ENCODE measurements at places on chromosomes 16 and 17.

DNA sequence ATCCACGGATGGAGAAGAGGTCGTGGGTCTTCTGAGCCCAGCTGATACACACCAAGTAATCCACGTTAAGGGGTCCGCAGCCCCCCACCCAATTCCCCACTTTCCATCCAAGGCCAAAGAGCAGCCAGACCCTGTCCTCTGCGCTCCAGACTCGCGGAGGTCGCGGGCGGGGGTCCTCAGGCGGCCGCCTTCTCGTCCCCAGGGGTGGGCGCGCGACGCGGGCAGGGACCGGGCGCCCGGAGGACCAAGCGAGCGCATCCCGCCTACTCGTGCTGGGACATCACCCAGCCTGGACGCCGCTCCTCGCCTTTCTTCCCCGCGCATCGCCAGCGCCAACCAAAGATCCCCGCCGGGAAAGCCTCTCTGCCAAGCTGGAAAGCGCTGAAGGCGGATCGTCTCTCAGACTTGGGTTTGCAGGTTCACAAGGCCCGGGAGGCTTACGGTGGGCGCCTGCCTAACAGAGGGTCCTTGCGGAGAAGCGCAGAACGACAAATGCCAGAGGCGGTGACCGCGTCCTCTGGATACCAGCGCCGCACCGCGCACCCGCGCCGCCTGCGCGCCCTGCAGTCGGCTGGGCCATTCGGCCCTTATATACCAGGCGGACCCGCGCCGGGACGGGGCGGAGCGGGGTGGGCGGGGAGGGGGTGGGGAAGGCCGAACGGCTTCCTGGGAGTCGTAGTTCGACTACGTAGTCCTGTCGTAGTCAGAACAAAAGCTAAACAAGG lies 471.6 kb downstream of the SOX9 start:
- peak; percentile 13 for DNase-seq

- DNase-seq: no peak
Observed at GRCh38 chr16:22274916-22275315, 22.3 kb upstream of the POLR3E start.

DNA sequence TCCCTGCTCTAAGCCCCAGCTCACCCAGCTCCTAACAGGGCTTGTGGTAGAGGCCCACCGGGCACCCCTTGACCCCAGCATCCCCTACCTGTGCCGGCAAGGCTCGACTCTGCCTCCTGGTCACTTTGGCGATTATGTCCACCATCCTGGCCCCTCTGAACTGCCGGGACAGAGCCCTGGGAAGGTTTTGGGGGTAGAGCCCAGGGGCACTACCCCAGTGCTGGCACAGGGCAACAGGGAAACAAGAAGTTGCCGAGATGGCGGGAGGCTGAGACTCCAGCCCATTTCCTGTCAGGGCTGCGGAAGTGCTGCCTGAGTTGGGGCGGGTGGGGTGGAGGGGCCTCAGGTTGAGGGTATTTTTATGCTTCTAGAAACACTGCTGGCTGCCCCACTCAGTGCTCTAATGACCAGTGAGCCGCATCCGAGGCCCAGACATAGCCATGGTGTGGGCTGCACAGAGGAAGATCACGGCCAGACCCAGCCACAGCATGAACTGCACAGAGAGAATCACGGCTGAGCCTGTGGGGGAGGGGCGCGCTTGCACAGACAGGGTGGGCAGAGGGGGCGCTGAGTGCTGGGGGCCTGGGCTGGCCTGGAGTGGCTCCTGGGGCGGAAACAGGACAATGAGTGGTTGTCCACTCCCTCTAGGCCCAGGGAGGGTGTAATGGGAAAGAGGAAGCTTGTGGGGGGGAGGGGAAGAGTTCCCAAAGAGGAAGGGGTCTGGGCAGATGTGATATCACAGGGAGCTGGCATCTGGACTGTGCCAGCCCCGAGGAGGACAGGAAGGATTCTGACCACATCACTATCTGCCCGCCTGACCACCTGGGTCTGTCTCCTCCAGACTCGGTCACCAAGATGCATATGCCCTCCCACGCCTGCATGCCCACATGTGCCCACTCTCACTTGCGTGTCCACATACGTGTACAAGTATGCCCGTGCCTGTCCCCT lies 22.3 kb downstream of the ARHGAP27 start:
- peak; percentile 36 for DNase-seq

DNA sequence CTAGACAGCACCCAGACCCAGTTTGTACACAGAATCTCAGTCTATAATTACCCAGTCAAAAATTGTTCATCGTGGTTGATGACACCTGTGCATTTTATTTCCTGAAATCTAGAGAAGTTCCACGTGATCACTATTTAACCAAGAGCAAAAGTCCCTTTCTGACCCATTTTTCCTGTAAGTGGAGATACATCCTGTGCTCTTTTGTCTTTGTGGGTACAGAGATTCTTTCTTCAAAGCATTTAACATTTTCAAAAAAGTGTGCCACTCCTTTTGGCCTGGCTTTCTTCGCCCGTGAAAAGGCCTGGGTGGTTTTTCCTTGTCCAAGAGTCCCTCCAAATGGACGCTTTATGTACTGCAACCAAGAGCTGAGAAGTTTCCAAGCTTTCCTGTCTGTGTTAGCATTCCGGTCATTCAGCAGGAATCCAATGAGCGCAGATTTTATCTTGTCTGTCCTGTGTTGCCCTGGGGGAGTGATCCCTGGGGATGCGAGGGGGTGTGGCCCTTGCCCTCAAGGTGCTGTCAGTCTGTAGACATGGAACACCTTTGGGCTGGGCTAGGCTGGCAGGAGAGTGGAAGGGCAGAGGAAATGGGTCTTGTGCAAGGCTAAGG lies 161.1 kb upstream of the CACNG5 start:
- DNase-seq: peak; percentile 20

DNA sequence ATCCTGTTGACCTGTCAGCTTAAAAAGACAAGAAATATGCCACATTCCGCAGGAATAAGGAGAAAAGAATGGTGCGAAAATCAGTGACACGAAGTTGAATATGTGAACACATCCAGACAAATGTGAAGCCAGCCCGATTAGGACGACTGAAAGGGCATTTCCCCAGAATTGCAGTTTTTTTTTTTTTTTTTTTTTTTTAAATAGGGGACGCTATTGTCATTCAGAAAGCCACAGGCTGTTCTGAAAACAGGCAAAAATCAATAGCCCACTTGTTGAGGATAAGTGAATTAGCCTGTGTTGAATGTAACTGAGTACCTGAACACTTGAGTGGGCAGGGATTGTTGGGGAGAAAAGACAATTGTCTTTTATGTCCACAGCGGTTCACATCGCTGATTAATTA lies 507.1 kb downstream of the WWOX start:
- DNase-seq: no peak

DNA sequence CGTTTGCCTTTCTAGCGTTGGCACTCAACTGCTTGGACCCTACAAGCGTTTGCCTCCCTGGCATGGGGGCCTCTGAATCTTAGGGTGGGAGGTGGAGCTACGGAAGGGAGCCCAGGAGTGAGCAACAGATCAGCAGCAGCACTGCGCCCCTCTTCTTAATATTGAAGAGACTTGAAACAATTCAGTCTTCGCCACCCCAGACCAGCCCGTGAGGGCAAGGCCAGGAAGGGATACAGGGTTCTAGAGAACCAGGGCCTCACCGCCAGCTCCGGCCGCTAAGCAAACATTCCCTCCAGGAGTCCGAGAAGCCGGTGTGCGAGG lies 1.5 kb upstream of the GPRC5C start:
- no peak for DNase-seq

GRCh38 chr16:78523212-78523985 lies 423.9 kb downstream of the WWOX start:
- no peak for DNase-seq

DNA sequence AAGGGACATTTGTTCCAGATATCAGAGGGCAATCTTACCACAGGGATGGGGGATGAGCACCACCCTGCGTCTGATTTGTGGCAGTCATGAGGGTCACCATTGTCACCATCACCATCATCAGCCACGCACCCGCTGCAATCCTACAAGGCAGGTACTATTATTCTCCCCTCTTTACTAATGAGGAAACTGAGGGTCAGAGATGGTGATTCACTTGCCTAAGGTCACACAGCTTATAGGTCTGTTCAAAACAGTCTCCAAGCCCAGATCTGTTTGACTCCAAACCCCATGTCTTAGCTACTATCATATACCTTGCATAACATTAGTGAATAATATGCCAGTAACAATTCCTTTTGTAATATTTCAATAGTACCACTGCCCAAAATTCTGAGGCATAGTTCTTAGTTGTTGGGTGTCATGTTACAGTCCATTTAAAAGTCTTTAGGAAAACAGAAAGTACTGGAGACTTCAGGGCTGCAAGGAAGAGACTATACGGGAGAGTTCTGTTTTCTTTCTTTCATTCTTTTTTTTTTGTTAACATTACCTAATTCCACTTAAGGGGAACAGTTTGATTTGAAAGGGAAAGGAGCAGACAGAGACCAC lies 166.4 kb downstream of the C16orf95 start:
- no peak for DNase-seq

DNA sequence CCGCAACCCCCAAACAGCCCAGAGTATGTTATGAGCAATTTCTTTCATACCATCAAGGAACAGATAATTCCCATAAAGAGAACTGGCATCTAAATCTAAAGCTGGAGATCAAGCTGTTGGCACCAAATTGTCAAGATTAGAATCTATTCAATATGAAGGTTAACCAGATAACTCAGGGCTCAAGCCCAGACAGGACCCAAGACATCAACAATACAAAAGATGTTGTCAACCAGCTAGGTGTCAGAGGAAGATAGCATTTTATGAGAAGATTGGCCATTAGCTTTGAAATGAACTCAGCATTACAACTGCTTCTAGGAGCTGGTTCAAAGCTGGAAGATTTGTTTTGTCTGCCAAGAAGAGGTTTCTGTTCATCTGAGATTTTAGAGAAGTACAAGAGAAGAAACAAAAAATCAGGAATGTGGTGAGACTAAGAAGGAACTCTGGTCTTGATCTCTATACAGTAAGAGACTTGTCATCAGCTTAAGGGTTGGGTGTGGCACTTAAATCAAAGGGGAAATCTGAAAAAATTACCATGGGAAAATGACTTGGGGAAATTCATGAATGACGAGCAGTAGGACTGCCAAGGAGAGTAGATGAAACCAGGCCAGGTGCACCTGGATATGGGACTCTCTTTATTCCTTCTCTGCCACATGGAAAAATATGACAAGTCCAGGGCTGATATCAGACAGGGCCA lies 64.2 kb upstream of the COX10 start:
- no peak for DNase-seq

DNA sequence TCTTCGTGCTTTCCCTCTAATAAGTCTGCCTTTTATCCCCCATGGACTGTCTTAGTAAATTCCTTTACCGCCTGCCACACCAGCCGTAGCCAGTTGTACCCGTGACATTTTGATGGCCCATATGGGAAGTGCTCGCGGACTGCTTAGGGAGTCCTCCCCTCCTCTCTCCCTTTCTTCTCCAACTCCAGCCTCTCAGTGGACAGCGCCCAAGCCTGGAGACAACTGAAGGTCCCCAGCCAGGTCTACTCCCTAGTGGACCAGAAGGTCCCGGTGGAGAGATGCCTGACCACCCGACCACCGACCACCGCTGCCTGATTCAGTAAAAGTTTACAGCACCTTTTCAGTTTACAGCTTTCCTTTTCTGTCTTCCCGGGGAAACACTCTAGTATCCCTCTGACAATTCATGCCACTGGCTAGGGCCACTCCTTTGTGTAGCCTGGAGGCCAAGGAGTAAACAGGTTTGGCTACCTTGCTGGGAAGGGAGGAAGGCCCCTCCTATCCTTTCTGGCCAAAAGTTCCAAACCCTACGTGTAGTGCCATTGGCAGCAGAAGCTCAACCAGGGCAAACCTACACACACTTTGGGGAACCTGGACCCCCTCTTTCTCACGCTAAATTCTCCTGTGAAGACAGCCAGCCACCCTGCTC lies 18.0 kb downstream of the CTRB2 start:
- DNase-seq: no peak

DNA sequence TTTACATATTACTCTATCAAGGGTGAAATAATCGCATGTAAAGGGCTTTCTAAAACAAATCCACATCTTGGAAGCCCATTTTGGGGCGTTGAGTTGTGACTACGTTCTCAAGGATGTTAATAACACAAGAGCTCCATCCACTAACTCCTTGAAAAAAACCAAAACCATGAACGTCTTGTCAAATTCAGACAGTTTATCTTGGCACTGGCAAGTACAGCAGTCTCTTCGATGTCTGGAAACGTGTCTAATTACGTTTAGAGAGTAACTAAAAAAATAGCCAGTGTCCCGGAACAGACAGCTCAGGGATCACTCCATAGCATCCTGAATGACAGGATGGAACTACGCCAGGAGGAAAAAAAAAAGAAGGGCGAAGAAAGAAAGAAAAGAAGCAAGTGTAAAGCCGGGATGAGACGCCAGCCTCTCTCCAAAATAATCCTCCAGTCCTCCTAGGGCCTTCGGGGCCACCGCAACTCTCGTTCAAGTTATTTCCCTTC lies 954 bp downstream of the MYO1D start:
- DNase-seq: no peak

GRCh38 chr16:70393662-70394061 lies 45.2 kb downstream of the ST3GAL2 start:
- no peak for DNase-seq

DNA sequence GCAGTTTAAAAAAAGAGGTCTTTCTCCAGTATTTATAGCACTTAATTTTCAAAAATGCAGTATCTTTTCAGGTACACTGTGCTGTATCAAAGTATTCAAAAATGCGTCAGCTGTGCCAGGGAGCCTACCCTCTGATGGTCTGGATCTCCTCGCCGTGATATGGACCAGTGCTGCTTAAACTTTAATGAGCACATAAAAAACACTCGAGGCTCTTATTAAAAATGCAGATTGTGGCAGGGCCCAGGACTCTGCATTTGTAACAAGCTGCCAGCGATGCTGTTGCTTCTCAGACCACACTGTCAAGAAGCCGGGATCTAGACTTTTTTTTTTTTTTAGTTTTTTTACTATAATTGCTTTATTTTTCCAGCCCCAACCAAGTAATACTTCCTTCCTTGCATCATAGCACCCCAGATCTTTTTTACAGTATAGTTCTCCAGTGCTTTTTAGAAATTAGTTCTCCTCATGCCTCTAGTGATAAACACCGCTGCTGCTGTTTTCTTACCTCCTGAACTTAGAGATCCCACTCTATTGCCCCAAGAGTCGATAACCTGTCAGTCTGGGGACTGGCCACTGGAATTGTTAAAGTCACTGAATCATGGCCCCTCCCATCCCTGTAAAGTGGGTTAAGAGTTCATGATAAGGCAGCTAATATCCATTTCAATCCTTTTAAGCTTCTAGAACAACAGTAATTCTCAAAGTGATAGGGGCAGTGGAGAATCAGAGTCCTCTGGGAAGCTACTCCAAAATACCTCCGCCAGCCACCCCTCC lies 1.6 kb upstream of the SMARCD2 start:
- DNase-seq: no peak

DNA sequence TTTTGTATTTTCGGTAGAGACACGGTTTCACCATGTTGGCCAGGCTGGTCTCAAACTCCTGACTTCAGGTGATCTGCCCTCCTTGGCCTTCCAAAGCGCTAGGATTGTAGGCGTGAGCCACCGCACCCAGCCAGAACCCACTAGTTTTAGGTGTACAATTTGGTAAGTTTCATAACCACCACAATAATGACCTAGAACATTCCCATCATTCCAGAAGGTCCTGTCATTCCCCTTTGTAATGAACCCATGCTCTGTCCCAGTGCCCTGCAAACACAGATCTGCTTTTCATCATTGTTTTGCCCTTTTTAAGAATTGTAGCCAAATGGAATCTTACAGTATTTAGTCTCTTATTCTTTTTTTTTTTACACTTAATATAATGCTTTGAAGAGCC lies 35.6 kb upstream of the IRF8 start:
- no peak for DNase-seq

GRCh38 chr16:24013864-24014645 lies 178.3 kb downstream of the PRKCB start:
- no peak for DNase-seq

- no peak for DNase-seq
Observed at GRCh38 chr17:75933808-75934207, 7.0 kb downstream of the FBF1 start.
